HCT116 (cell line): ENCODE measurements at places on chromosomes 1 and 21. TPM values are rescaled to one million over a fixed set of nuclear protein-coding genes. Genes with fewer than 3 reads are reported as not detected.

The ZBTB21 gene
- total RNA-seq: 28.7 TPM

The QSOX1 gene
- total RNA-seq: 89.2 TPM

The AP4B1 gene
- total RNA-seq: 11.1 TPM

The AGMAT gene
- not detected for total RNA-seq

DNA sequence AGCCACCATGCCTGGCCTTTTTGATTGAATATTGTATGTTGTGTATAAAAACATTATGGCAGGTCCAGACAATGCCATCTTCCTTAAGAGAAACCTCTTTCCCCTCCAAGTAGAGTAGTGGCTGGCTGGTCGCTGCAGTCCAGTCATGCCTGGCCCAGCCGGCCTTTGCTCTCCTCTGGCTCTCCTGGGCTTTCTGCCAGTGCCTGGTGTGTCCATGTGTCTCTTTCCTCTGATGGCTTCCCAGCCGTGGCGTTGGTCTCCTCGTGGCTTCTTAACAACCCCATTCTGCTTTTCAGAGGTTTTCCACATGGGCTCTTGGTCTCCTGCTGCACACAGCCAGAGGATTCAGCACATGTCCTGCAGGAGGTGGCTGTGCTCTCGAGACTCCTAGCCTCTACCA lies 58.7 kb downstream of the DIP2A start:
- no peak overlapping the region for H3K27ac ChIP-seq
- no peak for DNase-seq
- no peaks in the 10 kb centered on the region for H3K36me3 ChIP-seq
- H3K4me3 ChIP-seq: no peak overlapping the region
- H3K4me1 ChIP-seq: no peaks in the 10 kb centered on the region

GRCh38 chr21:41167348-41168342 lies at the start of gene BACE2:
BACE2 (plus strand) TSS chr21:41168160; CDS start chr21:41168264, 104 bp downstream.
- H3K4me3 ChIP-seq: peak within 1 kb of the TSS; percentile 67
- peaks cover 30% of the 10 kb centered on the region for H3K4me1 ChIP-seq
- no peaks in the 10 kb centered on the region for H3K36me3 ChIP-seq
- peak within 1 kb of the TSS; percentile 72 for H3K27ac ChIP-seq

- no peak for DNase-seq
- no peaks in the 10 kb centered on the region for H3K27me3 ChIP-seq
- H3K4me1 ChIP-seq: no peaks in the 10 kb centered on the region
Observed at GRCh38 chr1:159992161-159992560, 38.1 kb upstream of the SLAMF9 start.

DNA sequence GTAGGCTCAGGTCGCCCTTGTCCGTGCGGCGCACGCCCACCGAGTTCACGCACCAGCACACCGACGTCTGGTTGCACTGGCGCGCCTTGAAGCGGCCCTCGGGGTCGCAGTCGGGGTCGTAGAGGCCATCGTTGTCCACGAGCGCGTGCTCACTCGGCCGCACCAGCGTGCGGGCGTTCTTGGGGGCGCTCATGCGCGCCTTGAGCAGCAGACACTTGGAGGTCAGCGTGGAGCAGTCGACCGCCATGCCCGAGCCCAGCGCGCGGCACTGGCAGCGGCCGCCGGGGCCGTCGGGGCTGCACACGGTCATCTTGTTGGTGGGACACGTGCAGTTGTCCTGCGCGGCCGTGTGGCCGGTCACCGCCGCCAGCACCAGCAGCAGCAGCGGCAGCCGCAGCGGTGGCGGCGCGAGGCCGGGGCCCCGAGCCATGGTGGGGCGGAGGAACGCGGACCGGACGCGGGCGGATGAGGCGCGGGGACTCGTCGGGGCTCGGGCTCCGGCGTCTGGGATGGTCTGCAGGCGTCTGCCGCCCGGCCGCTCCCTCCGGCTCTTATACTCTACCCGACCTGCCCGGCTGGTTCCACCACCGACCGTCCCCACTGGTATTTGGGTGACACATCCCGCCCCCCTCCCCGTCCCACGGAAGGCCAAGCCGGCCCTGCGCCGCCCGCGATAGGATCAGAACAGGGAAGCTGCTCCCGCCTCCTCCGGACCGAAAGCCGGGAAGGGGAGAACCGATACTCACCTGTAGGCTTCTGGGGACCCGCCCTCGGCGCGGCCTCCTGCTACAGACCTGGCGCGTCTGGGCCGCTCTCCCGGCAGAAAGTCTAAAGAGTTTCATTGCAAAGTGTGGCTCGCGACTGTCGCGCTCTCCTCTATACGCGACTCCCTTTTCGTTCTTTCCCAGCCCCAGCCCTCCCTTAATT lies at the start of gene TACSTD2:
TACSTD2 (minus strand) TSS at position 526 of the 927 bp plus-strand sequence; CDS start at position 430, 96 bp downstream.
- H3K4me3 ChIP-seq: peak within 1 kb of the TSS; percentile 15
- H3K4me1 ChIP-seq: peaks cover 18% of the 10 kb centered on the region
- DNase-seq: no peak

DNA sequence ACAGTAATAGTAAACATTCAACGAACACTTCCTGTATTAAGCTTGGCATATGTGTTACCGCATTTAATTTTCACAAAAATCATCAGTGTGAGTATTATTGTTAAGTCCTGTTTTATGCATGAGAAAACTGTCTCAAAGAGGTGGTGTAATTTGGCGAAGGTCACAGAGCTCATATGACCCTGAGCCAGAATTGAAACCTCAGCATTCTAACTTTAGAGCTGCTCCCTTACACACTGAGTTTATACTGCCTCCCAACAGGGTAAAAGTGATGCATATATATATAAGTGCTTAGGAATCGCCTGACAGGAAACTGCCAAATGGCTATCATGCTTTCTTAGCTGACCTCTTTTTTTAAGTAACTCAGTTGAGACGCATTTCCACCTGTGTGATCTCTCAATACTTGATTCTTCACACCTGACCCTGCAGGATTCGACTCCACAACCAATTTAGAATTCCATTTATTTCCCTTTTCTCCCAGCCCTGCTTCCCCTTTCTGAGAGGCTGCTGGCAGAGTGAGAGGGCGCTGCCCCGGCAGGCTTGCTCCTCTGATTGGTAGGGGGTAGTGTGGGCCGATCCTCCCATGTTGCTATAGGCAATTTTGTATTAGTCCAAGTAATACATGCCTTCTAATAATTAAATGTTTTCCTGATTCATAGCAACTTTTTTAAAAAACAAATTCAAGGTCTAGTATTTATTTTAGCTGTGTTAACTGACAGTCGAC lies 40.5 kb downstream of the ZBTB40 start:
- H3K27ac ChIP-seq: no peak overlapping the region
- DNase-seq: no peak
- no peak overlapping the region for H3K4me3 ChIP-seq
- H3K4me1 ChIP-seq: no peaks in the 10 kb centered on the region

GRCh38 chr1:12599657-12600056 lies 18.4 kb downstream of the DHRS3 start:
- H3K4me1 ChIP-seq: peaks cover 98% of the 10 kb centered on the region
- no peak overlapping the region for H3K27ac ChIP-seq
- H3K27me3 ChIP-seq: no peaks in the 10 kb centered on the region
- no peak overlapping the region for H3K4me3 ChIP-seq
- DNase-seq: no peak
- H3K36me3 ChIP-seq: no peaks in the 10 kb centered on the region
